Fibroblast of upper back skin (primary cell): ENCODE measurements at places on chromosomes 16 and 17.

DNA sequence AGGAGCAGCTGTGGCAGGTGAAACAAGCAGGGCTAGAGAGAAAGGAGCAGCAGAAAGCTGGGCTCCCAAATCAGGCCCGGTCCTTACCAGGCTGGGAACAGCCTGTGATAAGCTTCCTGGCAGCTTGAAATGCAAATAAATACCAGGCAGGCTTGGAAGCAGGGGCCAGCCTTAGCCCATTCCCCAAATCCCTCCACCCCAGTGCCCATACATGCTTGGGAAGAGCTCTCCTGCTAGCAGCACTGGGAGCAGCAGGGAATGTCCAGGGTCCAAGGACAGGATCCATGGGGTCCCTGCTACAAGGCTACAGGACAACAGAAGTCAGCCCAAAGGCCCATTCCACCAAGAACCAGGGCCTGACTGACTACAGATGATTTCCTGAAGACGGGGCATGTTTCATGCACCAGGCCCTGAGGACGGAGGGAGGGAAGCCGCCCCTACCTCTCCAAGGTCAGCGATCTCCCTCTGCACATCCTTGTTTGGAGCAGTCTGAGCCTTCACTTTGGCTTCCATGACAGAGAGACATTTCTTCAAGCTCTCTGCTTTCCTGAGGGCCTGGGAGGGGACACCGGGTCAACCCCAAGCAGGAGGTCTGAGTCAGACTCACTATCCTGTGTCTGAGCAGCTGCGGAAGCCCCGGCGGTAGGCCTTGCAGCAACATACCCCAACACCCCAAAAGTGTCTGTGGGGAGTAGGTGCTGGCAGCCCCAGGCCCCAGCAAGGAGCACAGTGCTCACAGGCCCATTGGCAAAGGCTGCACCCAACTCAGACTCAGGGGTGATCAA is 2.6 kb upstream of the EXOSC6 start:
- no peak for DNase-seq

- DNase-seq: no peak
Observed at GRCh38 chr16:51155820-51156806, 5.0 kb upstream of the SALL1 start.

DNA sequence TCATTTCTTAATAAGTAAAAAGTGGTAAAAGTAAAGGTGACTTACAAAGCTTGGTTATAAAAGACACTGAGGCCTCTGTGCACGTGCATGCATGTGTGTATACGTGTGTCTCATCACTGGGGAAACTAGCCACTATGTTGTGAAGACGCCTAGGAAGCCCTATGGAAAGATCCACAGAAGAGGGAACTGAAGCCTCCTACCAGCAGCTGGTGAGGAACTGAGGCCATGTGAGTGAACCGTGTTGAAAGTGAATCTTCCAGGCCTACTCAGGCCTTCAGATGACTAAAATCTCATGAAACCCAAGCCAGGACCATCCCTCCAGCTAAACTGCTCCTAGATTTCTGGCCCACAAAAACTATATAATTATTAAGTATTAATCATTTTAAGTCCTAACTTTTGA is 23.7 kb downstream of the PHLPP2 start:
- DNase-seq: no peak

- DNase-seq: no peak
Observed at GRCh38 chr16:58048494-58049231, 23.1 kb downstream of the MMP15 start.

GRCh38 chr16:57422026-57422944 is 17.7 kb downstream of the CCL17 start:
- peak; percentile 73 for DNase-seq
